Dorsolateral prefrontal cortex (tissue), 122 donors: ENCODE measurements at places on chromosomes 5 and 9.

DNA sequence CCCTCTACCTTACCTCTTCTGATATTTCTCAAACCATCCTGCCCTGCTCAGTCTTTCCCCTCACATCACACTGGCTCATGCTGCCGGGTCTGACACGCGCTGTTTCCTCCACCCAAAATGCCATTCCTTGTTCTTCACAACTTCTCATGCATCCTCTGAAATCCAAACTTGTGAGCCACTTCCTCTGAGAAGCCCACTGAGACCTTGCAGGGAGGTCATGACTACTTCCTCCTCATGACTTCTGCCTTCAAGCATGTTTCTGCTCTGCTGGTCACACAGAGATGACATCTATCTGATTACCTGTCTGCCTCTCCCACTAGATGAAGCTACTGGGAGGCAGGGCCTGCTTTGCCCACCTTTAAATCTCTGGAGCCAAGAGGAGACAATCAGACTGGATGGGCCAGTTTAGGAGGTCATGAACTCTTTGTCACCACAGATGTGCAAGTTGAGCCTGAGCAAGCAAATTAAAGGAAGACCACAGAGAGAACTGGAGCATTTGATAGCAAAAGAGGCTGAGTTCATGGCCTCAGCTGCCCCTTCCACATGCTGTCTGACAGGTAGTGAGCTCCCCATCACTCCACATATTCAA is 119.8 kb upstream of the TBC1D2 start:
- DNase-seq = no peak

DNA sequence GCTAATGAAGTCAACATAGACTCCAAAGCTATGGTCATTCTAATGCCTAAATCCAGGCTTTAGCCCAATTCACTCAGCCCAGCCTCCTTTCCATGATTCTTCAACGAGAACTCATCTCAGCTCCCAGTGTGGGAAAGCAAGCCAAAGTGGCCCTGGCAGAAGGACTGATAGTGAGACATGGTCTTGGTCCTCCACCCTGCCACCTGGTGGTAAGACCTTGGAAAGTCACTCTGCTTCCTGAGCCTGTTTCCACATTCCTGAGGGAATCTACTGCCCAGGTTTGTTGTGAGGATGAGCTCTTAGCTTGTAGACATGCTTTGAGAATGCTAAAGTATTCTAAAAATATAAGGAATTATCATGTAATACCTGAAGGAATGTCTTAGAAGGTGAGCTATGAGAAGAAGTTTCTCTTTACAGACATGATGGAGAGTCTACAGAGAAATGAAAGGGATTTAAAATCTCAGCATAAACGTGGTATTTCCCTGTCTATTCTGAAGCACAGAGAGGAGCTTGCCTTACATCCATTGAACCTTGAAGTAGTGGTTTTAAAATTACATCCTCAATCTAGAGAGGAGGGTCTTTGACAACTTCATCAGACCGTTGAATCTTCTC is 173.5 kb downstream of the TRIM32 start:
- DNase-seq = peak; percentile 55

GRCh38 chr9:71737455-71737854 is 30.9 kb downstream of the CEMIP2 start:
- no peak for DNase-seq

DNA sequence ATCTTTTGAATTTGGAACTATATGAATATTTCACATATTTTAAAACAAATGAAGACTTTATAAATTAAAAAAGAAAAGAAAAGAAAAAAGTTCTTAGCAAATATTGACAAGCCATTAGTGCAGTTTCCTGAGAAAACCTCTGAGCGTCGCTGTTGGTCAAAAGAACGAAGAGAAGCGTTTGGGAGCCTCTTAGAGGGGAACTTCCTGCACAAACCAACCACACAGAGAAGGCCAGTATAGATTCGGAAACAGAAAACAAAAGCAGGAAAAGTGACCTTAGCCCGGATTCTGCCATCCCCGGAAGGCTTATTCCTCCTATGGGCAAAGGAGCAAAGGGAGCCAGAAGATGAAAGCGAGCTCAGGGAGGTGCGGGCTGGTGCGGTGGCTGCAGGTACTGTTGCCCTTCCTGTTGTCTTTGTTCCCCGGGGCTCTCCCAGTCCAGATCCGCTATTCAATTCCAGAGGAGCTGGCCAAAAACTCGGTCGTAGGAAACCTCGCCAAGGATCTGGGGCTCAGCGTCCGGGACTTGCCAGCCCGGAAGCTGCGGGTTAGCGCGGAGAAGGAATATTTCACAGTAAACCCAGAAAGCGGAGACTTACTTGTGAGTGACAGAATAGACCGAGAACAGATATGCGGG is at the start of gene PCDHGB2:
Gene PCDHGB2, plus strand, starts transcription at position 205 of the 637 bp plus-strand sequence. Its CDS starts 142 bp downstream, at position 347.
- no peak for DNase-seq

DNA sequence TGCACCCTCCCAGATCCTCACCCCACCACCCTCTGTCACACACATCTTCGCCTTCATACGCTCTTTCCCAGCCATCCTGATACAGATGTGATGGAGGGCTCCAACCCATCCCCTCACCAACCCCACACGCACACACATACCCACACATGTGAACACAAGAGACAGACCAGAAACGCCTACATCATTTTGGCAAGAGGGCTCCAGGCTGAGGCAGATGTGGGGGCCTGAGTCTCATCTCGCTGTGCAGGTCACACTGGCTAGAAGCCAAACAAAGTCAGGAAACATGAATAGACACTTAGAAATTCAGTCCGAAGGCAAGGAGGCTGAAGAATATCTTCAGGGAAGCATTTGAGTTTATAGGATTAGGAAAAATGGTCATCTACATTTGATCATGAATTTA is 6.2 kb downstream of the PRDM12 start:
- DNase-seq = no peak

DNA sequence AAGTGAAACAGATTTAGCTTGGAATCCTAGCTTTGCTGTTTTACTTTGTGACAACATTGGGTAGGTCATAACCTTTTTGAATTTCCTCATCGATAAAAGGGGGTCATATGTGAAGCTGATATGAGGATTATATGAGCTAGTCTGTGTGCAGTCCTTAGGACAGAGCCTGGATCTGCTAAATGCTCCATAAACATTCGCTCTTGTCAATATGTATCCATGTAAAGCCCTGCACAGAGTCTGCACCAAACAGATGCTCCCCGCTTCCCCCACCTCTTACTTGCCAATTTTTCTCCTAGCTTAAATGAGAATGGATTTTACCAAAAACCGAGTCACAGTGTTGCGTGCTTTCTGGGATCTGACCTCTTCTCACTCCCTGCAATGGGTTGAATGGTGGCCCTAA is 5.4 kb downstream of the ANKRD55 start:
- no peak for DNase-seq

- no peak for DNase-seq
Observed at GRCh38 chr9:89398621-89399020, 80.3 kb downstream of the SECISBP2 start.

GRCh38 chr5:73822278-73822988 is 196.4 kb downstream of the ARHGEF28 start:
- DNase-seq = no peak

DNA sequence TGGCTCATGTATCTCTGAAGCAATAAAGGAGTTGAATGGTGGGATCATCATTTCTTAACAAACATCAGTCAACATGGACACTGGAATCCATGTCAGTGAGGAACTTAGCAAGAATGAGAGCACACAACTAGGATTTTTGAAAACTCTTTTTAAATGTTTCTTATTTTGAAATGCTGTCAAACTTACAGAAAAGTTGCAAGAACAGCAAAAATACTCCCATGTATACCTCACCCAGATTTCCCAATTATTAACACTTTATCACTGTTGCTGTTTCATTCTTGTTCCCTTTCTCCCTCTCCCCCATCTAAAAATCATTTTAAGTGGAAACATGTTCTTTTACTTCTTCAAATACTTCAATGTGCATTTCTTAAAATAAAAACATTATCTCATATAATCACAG is 65.5 kb downstream of the RORB start:
- DNase-seq = no peak

GRCh38 chr5:88583471-88583870 is 299.5 kb downstream of the MEF2C start:
- no peak for DNase-seq

DNA sequence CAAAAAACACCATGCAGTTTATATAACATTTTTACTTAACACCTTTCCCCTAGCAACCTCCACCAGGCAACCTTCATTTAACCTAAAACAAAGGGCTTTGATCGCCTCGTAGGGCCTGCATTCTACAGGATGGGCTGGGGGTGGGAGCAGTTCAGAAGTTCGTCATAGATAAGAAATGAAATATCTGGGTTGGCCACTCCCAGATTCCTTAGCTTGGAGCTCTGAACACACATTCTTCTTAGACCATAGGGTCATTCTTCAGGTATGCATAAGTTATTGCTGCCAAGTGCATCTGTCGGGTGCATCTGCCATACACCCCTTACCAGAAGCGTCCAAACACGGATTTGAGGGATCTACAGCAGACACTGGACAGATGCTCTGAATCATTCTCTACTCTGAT is 4.3 kb upstream of the SLC22A5 start:
- DNase-seq = no peak

DNA sequence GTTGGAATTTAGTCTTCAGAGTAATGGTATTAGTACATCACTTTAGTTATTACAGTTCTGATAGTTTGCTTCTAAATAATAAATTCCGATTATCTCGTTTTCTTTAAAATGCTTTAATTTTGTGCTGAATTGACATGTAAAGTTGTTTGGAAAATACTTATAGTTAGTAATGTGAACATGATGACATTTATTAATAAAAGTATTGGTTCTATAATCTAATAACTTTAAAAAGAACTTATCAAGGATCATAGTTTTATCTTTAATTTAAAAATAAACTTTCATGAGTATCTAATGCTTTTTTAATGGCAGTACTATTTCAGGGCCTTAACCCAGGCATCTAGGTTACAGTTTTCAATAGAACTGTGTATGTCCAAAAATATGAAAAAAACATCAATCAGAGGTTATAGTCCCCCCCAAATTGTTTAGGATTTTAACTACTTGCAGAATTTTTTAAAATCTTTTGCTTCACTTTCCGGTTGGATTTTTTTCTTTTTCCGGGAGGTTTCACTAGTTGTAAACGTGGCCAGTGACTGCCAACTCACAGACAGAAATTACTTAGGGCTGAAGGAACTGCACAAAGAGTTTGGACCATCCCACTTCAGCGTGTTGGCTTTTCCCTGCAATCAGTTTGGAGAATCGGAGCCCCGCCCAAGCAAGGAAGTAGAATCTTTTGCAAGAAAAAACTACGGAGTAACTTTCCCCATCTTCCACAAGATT is 680 bp downstream of the GPX8 start:
- DNase-seq = no peak

- no peak for DNase-seq
Observed at GRCh38 chr5:135625061-135625460, 46.3 kb upstream of the CXCL14 start.

GRCh38 chr5:143964919-143965318 is 153.0 kb downstream of the HMHB1 start:
- DNase-seq = no peak

DNA sequence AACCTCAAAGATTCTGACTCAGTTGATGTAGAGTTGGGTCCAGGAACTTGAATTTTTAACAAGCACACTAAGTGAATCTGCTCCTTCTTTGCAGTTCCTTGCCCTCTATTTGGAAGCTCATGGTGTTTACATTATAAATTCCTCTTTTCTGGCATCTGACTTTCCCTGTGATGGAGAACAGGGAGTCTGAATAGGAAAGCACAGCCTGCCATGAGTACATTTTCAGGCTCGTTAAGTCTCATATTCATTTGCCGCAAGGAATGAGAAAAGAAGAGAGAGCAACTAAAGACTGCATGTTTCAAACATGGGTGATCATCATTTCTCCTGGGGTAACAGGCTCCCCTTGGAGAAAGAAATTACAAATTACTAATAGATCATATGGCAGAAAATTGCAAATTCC is 468.1 kb upstream of the DMAC1 start:
- no peak for DNase-seq

GRCh38 chr5:124948754-124949275 is 202.4 kb upstream of the ZNF608 start:
- DNase-seq = no peak
